ENCODE measurements at places on chromosomes 6 and 20.

- no peak for DNase-seq
Observed at GRCh38 chr6:67736816-67737215, 898.3 kb upstream of the ADGRB3 start.

- no peak for DNase-seq
Observed at GRCh38 chr20:50654904-50655303, 36.4 kb downstream of the RIPOR3 start.

GRCh38 chr6:27922949-27923348, 10.8 kb upstream of the OR2B2 start:
- DNase-seq, result no peak

- no peak for DNase-seq
Observed at GRCh38 chr6:158314737-158315136, 2.5 kb downstream of the TULP4 start.

DNA sequence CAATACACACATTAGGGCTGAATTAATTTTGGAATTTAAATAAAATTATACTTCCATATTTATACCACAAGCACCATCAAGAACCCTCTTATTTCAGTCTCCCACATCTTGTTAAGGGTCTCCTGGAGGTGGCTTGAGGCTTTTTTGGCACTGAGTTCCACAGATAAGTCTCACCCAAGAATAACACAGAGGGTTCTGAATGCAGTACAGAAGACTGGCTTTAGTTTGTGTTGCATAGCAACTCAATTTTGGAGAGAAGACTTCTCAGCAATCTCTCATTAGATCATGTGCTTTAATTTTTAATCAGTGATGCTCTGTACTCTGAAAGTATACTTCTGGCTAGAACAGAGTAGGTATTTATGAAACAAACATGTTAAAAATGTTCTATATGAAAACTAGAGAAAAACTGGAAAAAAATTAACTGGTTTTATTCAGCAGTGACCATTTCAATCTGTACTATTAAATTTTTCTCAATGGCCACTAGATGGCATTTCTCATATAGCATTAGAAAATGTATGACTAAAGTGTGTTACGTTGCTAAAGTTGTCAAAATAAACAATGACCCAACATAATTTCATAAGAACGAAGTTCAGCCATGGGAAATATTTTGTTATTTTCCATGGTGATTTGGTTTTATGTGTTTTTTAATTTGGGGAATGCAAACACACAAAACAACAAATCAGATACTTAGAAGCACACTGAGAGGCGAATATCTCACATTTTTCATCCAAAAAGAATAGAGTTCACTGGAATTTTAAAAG, 32.7 kb upstream of the MAP7 start:
- no peak for DNase-seq

DNA sequence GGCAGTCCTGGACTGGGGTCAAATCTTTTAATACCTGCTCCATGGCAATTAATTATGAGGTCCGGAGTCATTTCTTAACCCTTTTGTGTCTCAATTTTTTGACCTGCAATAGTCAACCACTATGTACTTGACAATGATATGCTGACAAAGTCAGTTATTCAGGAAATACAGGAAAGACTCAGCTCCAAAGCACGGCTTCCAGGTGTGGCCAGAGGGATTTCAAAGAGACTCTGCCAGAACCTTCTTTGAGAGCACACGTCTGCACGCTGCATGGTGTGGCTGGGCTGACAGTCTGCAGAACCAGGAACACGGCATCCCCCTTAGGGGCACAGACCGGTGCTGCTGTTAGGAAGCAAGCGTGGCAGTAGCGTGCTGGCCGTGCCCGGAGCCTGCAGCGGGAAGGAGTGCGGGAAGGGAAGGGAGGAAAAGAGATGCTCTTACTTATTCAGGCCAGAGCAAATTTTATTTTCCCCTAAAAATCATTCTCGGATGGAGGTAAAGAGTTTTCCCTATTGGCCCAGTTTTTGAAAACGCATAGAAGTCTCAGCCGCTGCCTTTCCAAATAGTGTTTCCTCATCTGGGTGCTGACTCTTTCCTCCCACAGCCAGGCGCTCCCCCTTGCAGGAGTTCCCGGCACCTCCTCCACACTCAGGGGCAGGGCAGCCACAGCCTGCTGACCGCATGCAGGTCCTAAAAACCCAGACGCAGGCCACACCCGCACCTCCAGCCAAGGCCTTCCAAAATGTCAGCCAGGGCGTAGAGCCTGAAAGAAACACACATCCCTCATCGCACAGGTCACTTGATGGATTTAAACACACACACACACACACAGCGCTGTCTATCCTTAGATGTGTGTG, 187.4 kb upstream of the SNX9 start:
- DNase-seq, result no peak

GRCh38 chr6:100463630-100464161, 1.0 kb downstream of the SIM1 start:
- no peak for DNase-seq
